T-helper 17 cell (primary cell): ENCODE measurements at places on chromosomes 13 and 19.

GRCh38 chr19:3879656-3880055 is 829 bp upstream of the ATCAY start:
- no peak for DNase-seq

DNA sequence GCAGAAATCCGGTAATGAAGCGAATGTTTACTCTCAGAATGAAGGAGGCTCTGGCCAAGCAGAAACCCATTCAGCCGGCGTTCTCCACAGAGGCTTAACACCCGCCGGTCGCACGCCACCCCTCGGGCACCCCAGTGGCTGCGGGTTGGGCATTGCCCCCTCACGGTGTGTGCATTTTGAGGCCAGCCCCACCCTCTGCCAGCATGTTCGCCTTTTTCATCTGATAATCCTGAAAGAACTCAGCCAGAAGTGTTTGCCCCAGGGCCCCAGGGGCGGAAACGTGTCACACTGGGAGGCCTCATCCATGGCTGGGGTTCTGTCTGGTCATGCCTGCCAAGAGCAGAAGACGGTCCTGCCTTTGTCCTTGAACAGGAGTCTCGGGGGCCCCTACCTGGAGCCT is 34.2 kb downstream of the COMP start:
- no peak for DNase-seq

- DNase-seq = no peak
Observed at GRCh38 chr19:38945562-38946228, 15.0 kb downstream of the MRPS12 start.

DNA sequence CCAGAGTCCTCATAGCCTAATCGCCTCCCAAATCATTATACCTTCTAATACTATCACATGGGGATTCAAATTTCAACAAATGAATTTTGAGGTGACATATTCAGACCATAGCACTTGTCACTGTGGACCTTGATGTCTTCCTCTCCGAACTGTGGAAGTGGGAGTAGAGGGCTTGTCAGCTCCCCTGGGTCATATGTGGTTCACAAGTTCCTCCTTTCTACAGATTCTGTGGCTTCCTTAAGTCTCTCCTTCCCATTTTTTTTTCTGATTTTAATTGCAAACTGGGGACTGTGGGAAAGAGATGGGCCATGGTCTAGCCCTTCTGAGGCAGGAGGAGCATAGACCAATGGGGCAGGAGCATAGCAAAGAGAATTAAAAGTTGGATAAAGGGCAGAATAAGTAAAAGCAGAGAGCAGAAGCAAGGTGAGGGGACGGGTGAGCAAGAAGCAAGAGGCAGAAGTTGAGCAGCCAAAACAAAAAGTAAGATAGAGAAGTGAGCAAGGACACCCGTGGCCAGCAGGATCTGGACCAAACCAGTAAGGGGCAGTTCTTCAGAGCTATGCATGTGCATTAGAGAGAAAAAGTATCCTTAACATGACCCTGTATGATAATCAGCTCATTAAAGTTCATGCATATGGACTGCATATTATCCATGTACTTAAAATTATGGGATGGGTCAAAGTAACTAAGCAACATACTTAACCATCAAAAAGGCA is 2.6 kb upstream of the SIGLEC7 start:
- DNase-seq = no peak

- DNase-seq = no peak
Observed at GRCh38 chr13:25237083-25237482, 50.2 kb downstream of the MTMR6 start.

DNA sequence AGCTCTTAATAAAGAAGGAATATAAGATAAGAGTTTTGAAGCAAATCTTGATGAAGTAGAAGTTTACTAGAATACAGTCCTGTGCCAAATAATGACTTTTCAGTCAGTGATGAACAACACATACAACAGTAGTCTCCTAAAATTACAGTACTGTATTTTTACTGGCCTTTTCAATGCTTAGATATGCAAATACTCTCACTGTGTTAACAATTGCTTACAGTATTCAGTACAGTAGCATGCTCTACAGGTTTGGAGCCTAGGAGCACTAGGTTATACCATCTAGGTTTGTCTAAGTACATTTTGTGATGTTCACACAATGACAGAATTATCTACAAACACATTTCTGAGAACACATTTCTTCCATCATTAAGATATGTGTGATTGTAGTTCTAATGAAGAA is 316.7 kb upstream of the KLHL1 start:
- no peak for DNase-seq

DNA sequence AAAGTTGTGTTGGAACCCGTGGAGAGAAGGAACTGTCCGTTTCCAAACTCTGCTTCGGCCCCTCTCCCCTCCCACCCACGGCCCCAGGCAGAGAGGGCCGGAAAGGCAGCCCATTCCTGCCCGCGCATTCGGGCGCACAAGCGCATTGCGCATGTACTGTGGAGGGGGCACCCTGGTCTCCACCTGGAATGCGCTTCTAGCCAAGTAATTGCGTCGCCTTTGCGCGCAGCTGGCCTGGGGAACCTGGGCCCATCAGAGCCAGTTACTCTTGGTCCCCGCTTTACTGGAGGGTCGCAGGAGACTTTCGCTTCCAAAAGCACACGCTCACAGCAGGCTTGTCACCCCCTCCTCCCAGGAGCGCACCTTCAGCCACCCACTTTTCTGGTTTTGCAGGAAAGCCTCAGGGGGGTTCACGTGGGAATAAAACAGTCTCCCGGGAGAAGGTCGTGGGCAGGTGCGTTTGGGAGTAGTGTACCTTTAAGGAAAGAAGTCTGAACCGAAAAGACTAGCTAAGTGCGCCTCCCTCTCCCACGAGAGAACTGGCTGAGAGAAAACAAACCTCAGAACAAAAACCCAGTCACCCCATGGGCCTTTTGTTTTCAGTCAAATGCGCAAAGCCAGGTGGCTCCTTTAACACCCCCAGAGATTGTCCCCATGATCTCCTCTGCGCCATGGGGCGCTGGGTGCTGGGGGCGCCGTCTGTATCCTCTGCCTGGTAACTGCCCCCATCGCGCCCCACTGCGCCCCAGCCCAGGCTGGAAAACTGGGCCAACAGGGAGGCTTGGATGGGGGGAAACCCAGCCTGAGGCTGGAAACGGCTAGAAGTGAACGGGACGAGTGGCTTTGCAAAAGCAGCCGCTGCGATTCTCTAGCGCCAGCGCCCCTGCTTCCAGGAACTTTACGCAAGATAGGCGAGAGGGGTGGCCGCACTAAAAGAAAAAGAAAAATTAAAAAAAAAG is 28.5 kb downstream of the GSX1 start:
- DNase-seq = no peak

GRCh38 chr13:45047394-45048310 is 58.3 kb downstream of the GPALPP1 start:
- peak; percentile 48 for DNase-seq

DNA sequence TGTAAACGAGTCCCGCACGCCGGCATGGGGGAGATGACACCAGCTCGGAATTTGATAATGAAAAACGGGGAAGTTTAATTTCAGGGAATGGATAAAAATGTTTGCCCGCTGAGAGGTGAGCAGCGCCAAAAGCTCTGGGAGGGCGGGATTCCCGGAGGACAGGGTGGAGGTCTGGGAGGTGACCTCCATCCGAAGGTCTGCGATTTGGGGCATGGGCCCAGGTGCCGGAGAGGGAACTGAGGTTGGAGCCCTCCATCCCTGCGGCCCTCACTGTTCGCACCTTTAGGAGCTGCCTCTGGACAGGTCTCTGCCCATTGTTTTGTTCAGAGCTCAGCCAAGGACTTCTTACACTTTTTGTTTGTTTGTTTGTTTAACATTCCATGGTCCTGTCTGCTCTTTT is 129.8 kb downstream of the URI1 start:
- no peak for DNase-seq

- no peak for DNase-seq
Observed at GRCh38 chr19:57096685-57097361, 23.0 kb upstream of the USP29 start.

DNA sequence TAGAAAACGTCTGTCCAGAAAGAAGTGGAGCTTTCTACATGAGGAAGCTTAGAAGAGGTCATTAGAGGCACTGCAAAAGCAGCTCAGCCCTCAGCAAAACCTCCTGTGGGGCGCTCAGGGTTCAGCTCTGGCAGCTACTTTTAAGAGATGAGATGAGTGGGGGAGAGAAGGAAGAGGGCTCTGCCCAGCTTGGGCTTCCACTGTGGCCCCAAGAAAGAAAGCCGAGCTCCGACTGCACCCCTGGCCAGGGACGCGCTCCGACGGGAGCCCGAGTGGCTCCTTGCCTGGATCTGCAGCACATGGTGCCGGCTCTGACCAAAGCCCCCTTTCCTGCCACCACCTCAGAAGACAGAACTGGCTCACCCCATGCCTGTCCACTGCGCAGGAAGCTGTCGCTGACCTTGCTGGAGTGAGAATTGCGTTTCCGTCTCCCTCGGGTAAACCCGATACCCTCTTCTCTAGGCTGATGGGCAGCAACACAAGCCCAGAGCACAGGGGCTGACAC is 36.4 kb downstream of the NAXD start:
- DNase-seq = no peak

GRCh38 chr19:19140476-19140875 is 2.2 kb upstream of the TMEM161A start:
- no peak for DNase-seq

GRCh38 chr13:46982856-46983582 is 86.2 kb upstream of the HTR2A start:
- no peak for DNase-seq

GRCh38 chr13:29621051-29621800 is 25.7 kb upstream of the SLC7A1 start:
- no peak for DNase-seq

GRCh38 chr13:20465218-20465879 is 60.3 kb downstream of the CRYL1 start:
- DNase-seq = no peak

- DNase-seq = no peak
Observed at GRCh38 chr19:14606627-14607026, 23.7 kb downstream of the CLEC17A start.

DNA sequence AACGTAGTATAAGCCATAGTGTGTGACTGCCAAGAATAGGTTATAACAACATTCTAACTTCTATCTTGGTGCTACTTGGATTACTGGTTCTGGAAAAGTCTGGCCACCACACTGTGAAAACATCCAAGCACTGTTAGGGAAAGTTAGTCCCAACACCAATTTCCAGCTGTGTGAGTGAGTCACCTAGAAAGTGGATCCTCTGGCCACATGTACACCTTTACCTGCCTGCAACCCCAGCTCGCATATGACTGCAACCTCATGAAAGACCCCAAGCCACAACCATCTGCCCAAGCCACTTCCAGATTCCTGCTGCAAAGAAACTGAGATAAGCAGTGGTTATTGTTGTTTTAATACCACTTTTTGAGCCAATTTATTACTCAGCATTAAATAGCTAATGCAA is 404.5 kb downstream of the KCTD12 start:
- no peak for DNase-seq

- DNase-seq = no peak
Observed at GRCh38 chr13:51928231-51928630, 66.5 kb downstream of the CCDC70 start.

GRCh38 chr13:75936791-75937190 is 300.7 kb downstream of the LMO7 start:
- no peak for DNase-seq

DNA sequence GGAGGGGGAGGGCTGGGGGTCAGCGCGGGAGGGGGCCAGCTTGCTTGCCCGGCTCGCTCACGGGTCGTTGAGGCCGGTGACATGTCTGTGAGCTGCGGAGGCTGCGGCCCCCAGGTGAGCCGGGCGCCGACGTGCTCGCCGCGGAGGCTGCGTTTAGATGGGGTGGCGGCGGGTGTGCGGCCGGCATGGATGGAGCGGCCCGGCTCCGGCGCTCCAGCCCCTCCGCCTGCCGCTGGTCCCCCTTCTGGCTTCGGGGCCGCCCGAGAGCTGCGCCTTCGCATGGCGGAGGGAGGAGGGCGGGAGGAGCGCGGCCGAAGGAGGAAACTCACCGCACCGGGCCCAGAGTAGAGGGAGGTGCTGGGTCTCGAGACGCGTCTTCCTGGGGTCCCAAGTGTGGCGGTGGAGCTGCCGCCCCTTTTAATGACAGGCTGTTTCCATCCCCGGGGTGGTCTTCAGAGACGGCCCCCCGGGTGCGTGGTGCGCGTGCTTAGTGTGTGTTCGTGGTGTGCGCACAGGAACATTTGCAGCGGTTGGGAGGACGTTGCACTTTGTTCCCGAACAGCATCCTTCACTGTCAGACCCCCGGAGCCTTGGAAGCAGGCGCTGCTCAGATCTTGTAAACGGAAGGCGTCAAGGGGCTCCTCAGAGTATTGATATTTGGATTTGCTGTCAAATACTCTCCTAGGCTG is at the start of gene AKAP11:
AKAP11 (plus strand) TSS at position 38 of the 689 bp plus-strand sequence. CDS start 14,197 bp downstream, outside the sequence.
- peak; percentile 35 for DNase-seq

GRCh38 chr13:29733147-29733611 is 117.2 kb downstream of the UBL3 start:
- DNase-seq = no peak

DNA sequence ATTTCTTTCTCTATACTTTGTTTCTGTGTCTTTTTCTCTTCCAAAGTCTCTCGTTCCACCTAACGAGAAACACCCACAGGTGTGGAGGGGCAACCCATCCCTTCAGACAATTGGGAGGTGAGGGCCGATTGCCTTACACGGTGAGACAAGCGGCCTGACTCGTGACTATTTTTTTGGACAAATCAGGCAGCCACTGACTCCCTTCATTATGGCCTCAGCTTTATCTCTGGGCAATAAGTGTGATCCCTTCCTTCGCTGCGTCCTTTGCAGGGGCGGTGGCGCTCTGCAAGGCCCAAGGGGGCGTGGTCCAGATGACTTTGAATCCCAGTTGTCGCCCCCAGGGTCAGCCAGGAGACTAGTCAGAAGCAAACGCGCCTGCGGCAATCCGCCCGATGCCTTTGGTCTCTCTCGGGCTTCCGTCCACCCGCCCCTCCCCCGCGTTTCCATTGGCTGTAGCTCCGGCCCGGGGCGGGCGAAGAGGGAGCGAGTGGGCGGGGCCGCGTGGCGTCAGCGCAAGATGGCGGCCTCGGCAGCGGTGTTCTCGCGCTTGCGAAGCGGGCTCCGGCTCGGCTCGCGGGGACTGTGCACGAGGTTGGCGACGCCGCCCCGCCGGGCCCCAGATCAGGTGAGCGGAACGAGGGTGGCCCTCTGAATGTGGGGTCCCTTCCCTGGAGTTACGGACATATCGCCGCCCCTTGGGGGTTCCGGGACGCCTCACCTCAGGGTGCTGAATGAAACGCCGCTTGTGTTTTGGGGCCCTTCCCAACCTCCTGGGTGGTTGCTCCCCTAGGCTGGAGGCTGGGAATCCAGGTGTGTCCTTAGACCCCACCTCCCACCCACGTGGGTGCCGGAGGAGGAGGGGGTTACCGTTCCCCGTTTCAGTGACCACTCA is at the start of gene TIMM50:
TIMM50 (plus strand) TSS at position 502 of the 892 bp plus-strand sequence; CDS start at position 518, 16 bp downstream.
- peak; percentile 94 for DNase-seq
